Activated T-helper 1 cell treated with anti-CD3 and anti-CD28 coated beads, Interleukin-12 subunit alpha, Interleukin-12 subunit beta, Interleukin-2, Interleukin-4 antibody, amounts not matched to agents 30 ng/mL and 10 ng/mL and 1 ng/mL, durations not matched to agents 14 hours and 24 hours and 36 hours (primary cell): ENCODE measurements at places on chromosomes 5 and 9. TPM values are rescaled to one million over a fixed set of nuclear protein-coding genes. Genes with fewer than 3 reads are reported as not detected.
A peak's percentile ranks its signal among the peaks of the same experiment; 100 is the strongest.

DNA sequence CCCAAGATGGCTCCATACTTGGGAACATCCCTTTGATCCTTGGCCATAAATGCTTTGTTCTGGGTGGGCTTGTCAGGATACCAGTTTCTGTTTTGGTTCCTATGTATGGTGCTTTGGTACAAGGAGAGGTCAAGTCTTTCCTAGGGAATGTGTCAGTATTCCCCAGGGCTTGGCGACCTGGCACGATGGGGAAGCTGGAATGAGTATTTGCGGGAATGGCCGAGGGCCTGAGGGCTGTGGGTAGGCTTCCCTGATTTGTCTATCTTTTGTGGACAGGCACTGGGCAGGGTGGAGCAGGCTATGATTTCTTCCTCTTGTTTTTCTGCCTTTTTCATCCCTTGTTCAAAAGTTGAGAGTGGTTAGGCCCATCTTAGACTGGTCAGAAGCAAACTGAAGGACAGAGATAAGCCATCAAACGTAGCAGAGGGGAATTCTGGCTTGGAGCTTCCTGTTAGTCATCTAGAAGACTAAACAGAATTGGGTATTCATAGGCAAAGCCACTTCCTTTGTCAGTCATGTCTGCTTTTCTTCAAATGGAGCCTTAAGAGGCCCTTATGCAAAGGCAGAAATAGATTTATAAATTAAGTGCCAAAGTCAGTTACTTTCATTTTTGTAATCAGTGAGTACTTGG, 13.7 kb downstream of the DOCK2 start:
- peak; percentile 37 for DNase-seq

- DNase-seq = no peak
Measured at GRCh38 chr9:110284211-110284844, 28.0 kb upstream of the TXN start.

- DNase-seq = no peak
Measured at GRCh38 chr5:123170816-123171215, 81.8 kb downstream of the PRDM6 start.

TERT gene
- total RNA-seq = 12.3 and 12.5 TPM in 2 replicates

ADCY2 gene
- total RNA-seq = not detected in 2 replicates
